ENCODE measurements at places on chromosomes 7 and 10.

DNA sequence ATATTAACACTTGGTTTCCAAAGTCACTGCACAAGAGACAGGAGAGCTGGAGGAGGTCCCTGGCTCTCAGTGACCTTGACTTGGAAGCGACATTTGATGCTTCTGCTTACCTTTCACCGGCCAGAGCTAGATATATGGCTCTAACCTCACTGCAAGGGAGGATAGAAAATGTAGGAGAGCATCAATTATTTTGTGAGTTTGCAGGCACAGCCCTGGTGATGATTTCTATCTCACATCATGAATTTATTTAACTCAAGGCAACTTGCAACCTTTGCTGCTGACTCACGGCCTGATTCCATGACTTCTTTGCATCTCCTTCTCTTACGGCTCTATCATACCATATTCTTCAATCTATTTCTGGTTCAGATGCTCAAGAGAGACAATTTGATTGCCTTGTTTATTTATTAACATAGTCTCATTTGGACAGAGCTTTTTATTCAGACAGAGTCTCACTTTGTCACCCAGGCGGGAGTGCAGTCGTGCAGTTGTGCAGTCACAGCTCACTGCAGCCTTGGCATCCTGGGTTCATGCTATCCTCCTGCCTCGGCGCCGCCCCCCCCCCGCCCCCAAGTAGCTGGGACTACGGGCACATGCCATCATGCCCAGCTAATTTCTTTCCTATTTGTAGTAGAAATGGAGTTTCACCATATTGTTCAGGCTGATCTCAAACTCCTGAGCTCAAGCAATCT, 196.0 kb downstream of the REEP3 start:
- DNase-seq: no peak

DNA sequence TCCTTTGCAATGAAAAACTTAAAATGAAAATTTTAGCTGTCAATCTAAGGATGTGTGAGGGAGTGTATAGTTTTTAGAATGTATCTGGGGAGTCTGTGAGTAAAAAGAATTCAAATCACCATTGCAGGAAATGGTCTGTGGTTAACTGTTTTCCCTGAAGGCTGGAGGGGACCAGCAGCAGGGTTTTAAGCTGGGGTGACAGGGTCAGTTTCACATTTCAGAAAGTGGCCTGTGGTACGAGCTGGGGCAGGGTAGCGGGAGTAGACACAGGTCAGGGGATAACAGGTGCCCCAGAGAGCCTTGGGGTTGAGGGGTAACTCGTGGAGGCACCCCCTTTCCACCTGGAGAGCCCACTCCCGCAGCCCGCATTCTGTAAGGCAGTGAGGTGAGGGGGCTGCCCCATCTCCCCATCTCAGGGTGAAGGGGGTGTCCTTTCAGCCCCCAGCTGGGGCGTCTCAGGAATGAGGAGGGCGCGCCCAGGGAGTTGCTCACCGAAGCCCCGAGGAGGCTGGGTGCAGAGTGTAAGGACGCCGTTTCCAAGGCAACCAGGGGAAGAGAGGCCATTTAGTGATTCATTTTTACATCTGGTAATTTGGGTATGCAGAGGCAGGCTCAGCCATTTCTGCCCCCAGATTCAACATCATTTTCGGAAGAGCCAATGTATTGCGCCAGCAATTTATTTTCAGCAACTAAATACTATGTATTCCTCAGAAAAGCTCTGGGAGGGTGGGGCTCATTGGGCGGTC, 168.9 kb downstream of the SLIT1 start:
- no peak for DNase-seq

- DNase-seq: no peak
These were observed 231.3 kb downstream of the WDR37 start for GRCh38 chr10:1287487-1287886.

GRCh38 chr10:111199587-111199986, 122.8 kb downstream of the ADRA2A start:
- no peak for DNase-seq

DNA sequence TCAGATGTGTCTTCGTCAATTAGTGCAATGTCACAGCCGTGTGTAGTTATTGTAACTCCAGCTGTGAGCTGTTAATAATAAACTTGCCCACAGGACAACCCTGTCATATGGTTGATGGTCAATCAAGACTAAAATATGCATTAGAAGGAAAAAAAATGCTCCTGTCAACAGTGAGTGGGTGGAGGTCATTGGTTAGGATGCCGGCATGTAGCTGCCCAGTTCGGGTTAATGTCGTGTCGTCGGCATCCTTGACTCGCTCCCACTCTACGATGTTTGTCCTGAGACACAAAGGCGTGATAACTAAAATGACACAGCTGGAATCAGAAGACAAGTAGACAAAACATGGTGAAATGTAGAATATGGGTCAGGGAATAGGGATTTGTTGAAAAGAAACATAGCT, 442.8 kb upstream of the NPVF start:
- no peak for DNase-seq

GRCh38 chr10:45302573-45302972, 12.8 kb downstream of the OR13A1 start:
- DNase-seq: no peak

DNA sequence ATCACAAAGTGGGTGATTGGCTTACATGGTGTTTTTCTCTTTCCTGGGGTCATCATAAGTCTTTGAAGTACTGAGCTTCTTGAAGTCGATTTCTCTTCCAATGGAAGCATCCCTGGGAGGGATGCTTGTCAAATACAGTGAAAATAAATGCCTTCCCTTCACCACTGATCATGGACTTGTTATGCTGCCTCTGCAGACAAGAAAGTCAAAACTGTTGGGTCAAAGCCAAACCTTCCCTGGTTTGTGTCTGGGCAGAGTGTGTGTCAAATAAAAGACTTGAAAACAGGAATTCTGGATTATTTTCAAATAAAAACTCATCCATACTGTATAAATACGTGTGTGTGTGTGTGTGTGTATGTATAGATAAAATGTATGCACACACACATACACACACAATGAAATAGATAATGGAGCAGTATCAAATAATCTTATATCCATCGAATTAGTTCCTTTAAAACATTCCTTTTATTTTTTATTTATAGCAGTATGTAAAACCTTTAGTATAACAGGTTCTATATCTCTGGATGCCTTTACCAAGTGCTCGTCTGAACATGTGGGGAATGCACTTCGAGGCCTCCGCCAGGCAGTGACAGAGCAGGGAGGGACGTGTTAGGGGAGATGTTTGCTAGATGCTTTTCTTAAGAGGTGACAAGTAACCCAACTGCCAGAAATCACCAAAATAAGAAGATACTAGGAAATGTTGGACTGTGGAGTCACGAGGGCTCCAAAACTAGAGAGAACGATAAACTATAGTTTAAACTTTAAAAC, 27.2 kb upstream of the WNT16 start:
- DNase-seq: no peak

- DNase-seq: no peak
These were observed 274 bp downstream of the PITX3 start for GRCh38 chr10:102241032-102241443.

DNA sequence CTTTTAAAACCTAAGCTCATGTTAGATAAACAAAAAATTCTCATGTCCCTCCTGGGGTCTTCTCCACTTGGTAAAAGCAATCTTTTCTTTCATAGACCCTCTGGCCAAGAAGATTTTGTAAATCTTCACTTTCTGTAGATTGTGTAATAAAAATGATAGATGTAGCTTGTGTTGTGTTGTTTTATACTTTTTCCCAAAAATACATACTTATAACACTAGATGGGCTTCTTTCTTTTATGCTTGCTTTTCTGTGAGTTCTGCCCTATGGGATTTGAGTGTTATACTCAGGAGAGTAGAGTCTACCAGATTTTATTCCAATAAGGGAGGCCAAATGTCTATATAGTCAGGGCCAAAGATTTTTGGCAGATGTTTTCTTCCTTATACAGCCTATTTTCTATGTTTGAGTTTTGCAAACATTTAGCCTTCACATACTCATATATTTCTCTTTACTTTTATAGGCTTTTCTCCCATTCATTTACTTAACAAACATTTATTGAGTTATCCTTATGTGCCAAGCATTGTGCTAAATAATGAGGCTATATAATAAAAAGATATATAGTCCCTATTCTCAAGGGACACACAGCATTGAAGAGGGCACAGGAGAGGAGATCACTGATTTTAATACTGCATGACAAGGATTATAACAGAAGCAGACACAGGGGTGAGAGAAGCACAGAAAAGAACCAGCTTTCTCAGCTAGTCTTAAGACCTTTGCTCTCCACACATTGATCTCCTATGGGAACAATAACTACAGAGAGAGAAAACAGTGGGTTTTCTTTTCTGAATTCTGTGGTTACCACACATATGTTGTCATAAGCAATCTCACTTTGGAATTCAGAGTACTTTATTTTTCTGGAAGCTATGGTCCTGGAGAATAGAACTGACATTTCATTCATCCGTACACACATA, 58.0 kb upstream of the PNLIP start:
- DNase-seq: no peak

DNA sequence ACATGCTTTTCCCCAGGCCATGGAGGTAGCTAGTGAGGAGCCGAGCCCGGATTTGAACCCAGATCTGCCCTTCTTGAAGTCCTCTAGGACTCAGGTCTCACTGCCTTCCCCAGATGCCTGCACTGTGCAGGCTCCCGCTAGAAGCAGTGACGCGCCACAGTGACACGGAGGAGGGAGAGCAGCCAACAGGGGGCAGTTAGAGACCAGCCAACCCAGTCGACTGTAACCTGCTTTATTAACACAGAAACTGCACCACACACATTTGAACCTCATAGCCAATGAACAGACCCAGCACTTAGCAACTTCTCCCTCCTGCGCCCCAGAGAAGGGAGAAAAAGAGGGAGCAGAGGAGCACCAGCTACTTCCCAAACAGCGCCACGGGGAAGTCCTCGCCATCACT, 27.4 kb downstream of the PILRA start:
- DNase-seq: no peak

DNA sequence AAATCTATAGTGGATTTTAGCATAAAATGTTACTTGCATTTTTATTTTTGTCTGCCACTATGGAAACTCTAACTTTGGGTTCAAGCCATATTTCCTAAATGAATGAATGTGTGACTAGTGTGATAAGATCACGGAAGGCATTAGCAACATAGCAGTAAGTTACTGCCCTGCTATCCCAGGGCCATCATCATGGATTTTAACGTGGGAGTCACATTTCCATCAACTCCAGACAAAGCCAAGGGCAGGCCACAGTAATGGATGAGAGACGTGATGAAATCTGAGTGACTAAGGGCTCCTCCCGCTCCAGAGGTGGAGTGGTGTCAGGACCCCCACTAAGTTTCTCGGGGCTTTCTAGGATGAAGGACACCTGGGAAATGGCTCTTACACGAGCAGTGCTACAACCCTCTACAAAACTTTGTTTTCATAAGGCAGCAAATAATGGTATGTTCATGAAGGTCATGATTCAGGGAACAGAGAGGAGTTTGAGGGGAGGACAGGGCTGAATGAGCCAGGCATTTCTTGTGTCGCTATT, 34.3 kb downstream of the C10orf120 start:
- no peak for DNase-seq

GRCh38 chr10:33569702-33570101, 235.2 kb upstream of the NRP1 start:
- no peak for DNase-seq

GRCh38 chr10:78301891-78302738, 268.5 kb downstream of the RPS24 start:
- DNase-seq: no peak

- DNase-seq: no peak
These were observed 1.6 kb downstream of the KIAA1217 start for GRCh38 chr10:24210501-24210900.

- no peak for DNase-seq
These were observed 301.7 kb downstream of the CSTF2T start for GRCh38 chr10:51397695-51398094.

DNA sequence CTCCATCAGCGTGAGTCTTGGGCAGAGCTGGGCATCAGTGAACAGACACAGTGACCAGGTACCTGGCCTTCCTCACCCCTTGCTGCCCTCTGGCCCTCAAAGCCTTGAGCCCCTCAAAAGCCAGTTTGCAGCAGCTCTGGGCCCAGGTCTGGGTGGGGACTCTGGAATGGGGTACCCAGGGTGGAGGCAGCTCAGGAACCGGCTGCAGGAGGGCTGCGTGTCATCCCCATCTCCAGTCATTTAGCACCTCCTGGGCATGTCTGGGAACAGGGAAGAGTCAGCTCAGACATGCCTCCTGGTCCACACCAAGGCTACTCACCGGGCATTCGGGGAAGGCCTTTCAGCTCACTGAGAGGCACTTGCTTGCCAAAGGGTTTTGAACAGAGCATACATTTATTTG, 503.3 kb downstream of the TCERG1L start:
- no peak for DNase-seq

DNA sequence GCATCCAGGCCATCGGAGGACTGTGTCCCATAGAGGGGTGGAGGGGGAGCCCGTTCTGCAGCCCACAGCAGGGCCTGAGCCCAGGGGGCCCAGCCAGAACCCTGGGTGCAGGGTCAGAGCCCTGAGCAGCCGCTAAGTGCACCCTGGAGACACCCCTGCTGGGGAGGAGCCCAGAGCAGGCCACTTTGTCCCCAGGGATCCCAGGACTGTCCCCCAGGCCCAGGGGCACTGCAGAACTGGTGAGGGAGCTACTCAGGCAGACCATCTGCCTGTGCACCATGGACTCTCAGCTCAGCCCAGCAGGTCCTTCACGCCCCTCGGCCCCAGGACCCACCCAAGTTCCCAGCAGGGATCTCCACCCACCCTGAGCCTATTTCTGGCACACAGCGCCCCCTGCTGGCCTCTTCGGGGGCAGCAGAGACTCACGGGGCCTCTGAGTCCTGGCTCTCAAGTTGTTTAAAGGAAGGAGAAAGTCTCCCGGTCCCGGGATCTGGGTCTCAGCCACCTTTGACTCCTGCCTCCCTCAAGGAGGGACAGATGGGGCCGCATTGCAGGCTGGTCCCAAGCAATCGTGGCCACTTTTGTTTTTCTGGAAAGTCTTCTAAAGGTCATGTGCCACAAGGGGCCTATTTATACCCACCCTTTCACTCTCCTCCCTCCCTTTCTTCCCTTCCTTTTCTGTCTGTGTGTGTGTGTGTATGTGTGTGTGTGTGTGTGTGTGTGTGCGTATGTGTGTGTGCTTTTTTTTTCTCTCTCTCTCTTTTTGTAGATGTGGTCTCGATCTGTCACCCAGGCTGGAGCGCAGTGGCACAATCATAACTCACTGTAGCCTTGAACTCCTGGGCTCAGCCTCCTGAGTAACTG, 90.3 kb downstream of the MYL10 start:
- DNase-seq: peak; percentile 27

DNA sequence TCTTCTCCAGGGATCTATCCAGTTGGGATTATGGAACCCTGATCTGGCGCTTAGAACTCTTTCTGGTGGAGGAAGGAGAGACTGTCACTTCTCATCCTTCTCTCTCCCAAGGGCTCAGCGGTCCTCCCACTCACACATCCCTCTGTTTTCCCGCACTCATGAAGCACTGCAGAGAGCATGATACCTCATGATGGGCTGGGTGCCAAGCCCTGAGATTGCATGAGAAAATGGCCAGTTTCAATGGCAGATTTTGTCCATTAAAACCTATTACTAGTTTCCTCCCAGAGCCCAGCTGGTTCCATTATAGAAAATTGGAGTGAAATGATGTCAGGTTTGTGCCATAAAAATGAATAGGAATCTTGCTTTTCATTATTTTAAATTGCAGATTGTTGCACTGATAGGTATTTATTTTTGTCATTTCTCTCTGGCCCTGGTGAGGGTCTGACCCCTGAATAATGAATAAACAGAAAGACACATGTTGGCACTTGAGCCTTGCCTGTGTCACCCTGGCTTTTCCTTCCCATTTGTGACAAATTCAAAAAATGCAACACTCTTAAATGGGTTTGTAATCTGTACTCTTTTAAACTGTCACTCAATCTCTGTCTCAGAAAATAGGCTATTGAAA, 1151.1 kb downstream of the TYW1 start:
- no peak for DNase-seq

- DNase-seq: no peak
These were observed 189.8 kb downstream of the CTNNA3 start for GRCh38 chr10:67506083-67506756.

GRCh38 chr10:67385089-67385488, 310.9 kb downstream of the CTNNA3 start:
- DNase-seq: no peak

Data from stimulated activated CD8-positive, alpha-beta memory T cell treated with anti-CD3 and anti-CD28 coated beads, Interleukin-4, amount 100 ng/mL, for 1 hour (primary cell).